NCI-H1930 (cell line): ENCODE measurements at places on chromosomes 12 and 14.

DNA sequence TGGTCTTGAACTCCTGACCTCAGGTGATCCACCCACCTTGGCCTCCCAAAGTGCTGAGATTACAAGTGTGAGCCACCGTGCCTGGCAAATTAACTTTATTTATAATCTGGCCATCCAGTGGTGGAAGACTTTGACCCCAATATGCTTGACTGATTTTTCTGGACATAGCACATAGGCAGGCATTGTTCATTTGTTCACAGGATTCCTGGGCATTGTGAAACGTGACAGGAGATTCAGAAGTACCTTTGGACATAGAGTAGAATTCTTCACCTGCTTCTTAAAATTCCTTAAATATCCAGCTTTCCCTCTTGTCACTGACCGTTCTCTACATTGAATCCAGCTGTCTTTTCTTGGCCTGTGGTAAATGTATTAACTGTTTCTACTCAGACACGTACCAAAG is 103.1 kb downstream of the SCN8A start:
- DNase-seq: no peak

GRCh38 chr14:105783707-105784106 is 257.3 kb downstream of the TMEM121 start:
- DNase-seq: no peak

GRCh38 chr12:27237790-27238771 is 6.0 kb upstream of the STK38L start:
- DNase-seq: no peak

GRCh38 chr12:127998988-127999387 is 268.0 kb upstream of the TMEM132C start:
- DNase-seq: no peak

GRCh38 chr14:67749341-67750084 is 47.8 kb downstream of the RDH12 start:
- no peak for DNase-seq

GRCh38 chr12:106999446-106999845 is 12.5 kb upstream of the MTERF2 start:
- DNase-seq: no peak

DNA sequence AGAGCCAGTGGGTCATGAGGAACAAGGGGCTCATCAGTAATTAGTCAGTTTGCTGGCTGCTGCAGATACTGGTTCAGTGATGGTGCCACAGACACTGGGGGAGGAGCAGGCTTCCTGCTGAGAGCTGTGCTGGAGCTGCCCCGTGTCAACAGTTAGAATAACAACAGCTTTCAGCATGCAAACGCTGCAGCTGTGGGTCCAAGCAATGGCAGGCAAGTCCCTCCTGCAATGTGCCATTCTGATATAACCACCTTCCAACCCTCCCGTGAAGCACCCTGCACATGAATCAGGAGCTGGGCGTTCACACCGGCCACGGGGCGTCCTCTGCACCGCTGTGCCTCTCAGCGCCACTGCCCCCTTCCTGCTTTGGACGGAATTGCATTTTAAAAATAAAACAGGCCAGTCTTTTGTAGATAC is 258.4 kb upstream of the SFSWAP start:
- no peak for DNase-seq

DNA sequence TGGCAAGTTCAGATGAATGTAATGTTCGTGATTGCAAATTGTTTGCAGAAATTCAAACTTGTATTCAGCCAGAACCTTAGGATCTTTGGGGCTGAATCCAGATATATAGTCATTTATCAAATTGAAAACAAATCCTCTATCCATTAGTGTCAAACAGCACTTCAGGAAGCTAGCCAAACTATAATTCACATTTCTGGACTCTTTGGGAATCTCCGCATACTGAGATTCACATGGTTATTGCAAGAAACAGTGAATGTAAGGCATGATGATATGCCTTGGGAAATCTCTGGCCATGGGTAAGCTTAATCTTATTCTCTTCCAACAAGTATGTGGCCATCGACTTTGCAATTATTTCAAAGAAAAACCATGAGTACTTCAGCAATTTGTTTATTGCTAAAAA is 98.5 kb downstream of the KLHL28 start:
- no peak for DNase-seq

GRCh38 chr14:89283327-89284060 is 133.5 kb downstream of the FOXN3 start:
- no peak for DNase-seq

GRCh38 chr14:30994681-30995620 is 30.5 kb upstream of the AP4S1 start:
- DNase-seq: no peak

DNA sequence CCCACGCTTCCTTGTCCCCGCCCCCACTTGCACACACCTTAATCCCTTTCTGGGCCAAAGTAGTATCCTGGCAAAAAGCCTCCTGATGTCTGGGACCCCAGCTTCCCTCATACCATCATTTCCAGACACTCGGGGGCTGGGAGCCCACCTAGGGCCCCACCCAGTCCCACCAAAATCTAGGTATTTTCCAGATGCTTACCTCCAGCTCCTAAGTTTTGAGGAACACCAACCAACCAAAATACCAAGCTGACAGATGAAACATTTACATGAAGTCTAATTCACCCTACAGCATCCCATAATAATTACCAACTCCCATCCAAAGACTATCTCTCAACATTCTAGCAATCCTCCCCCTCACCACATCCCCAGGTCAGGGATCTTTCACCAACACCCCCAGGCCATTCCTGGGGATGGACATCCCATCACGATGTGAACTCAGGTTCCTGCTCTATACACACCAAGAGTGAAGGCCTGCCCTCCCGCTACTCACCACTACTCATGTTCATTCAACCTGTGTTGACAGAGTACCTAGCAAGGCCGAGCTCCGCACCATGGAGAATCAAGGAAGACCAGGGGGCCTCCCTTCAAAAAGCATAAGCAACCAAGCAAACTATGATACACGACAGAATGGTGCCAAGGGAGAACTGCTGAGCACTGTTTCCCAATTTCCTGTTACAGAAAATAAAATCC is 1.6 kb upstream of the CHD4 start:
- no peak for DNase-seq

DNA sequence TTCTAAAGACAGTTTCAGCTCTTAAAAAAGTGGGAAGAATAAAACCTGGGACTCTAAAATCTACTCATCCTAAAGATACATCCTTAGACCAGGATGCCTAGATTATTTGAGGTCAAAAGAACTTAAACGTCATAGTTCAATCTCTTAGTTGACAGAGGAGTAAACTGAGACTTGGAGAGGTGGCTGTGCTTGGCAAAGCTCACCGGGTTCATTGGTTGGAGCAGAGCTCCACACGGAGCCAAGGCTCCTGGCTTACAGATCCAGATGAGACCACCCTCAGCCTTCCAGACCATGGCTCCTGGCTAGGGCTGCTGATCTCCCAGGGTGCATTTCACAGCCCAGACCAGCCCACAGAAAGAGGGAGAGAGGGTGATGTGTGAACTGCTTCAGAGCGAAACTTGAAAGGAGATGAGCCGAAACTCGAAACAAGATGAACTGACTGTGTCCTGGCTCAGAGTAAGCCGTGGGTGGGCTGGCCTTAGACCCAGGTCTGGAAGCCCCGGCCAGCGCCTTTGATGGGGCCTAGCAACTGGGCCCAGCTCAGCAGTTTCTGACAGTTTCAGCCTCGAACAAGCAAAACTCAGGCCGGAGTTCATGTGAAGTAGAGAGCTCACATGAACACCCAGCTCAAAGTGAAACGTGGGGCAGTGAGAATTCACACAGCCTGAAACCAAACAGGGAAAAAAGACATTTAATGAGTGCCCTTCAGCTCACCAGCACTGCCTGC is 1044.8 kb downstream of the BCL11B start:
- DNase-seq: no peak

DNA sequence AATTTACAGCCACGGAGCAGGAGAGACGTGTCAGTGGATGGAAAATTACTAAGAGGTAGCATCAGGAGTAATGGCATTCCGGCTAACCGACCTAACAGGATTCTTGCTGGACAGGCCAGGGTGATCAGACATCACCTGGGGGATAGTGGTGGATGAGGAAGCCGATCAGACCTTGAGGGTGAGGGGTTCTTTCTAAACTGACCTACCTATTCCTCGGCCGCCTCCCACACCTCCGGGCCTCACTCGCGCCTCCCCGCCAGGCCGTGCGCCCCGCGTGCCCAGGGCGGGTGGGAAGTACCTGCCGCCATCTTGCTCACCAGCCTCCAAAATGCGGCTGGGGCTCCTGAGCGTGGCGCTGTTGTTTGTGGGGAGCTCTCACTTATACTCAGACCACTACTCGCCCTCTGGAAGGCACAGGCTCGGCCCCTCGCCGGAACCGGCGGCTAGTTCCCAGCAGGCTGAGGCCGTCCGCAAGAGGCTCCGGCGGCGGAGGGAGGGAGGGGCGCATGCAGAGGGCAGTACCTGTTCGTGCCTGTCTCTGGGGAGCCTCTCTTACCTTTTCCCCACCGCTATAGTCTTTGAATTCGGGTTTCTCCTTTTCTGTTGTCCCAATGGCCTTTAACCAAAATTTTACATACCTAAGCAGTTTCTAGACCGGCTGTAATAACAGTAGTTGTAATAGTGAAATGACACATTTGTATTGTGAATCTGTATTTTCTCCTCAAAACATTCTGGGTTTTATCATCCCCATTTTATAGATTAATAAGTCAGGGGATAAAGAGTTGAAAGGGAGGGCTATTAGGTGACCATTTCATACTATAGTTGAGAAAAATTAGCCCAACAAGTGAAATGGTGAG is at the start of gene TMPRSS12:
Gene TMPRSS12 (plus strand): TSS at position 290 of the 857 bp plus-strand sequence. CDS start 39 bp downstream, at position 329.
- peak; percentile 65 for DNase-seq

DNA sequence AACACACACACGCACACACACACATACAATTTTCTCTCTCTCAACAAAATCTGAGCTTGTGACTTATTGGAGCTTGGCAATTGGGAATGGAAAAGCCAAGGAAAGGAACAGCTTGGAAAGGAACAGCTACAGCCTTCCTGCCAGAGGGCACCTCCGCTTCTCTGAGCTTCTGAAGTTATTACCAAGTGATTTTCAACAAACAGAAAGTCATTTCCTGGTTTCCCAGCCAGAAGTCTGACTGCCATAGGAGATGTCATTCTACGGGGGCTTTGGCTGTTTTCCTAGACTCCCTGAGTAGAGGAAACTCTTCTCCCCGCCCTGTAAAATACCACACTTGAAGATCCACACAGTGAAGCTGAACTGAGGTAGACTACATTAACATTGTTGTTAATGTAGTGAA is 198.3 kb downstream of the CFAP54 start:
- DNase-seq: no peak

GRCh38 chr12:115898670-115899069 is 378.8 kb downstream of the MED13L start:
- DNase-seq: no peak

DNA sequence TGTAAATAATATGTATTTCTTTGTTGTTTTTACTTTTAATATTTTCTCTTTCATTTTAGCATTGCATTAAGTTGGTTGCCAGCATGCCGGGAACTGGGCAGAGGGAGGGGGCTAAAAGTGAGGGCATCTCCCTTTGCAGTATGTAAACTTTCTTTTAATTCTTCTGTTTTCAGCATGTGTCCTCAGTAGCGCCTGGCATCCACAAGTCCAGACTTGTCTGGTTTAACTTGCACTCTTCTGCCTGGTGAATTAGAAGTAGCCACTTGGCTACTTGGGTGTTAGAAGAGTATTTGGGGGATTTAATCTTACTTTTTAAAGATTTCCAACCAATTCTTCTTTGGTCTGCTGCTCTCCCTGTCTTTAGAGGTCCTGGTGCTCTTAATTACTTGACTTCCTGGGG is 117.2 kb upstream of the SCAF11 start:
- no peak for DNase-seq

GRCh38 chr12:24562771-24563431 is 386.0 kb downstream of the BCAT1 start:
- no peak for DNase-seq

- DNase-seq: no peak
Measured at GRCh38 chr12:54890339-54890738, 36.0 kb downstream of the MUCL1 start.

GRCh38 chr12:123546281-123546680 is 12.8 kb upstream of the RILPL1 start:
- DNase-seq: no peak

GRCh38 chr12:120276734-120277133 is 11.2 kb upstream of the PXN start:
- no peak for DNase-seq

DNA sequence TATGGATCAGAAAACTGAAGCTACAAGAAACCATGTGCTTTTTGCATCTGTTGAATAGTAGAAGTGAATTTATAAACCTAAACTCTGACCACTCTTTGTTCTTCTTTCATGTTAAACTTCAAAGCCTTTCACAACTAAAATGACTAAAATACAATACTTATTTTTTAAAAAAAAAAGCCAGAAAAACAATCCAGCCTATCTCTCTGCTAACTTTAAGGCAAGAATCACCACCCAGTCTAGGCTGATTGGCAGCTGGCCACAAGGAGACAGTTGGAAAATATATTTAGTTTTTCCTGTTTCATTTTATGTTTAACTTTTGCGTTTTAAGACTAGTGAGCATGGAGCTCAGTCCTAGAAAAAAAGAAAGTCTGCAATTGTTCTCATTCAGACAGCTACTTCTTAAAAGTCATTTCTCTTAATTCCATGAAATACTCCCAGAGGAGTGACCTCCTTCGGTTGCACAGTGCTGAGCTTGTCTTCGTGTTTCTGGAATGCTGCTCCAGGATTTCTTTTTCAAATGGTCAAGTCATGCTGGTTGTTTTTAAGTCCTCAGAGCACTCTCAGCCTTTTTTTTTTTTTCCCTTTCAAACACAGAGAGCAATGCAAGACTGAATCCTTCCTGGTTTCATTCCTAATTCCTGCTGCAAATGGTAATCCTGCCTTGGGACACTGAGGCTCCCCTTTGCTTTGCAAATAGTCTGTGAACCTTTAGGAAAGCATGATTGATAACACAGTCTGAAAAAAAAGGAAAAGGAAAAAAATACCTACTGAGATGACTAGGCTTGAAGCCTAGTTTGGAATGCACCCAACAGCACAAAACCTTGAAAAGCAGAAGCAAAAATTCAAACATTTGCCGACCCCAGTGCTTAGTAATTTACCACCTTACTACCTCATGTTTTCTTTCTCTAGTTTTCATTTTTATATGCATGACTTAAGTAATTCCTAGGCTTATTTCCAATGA is 233.3 kb upstream of the DAAM1 start:
- no peak for DNase-seq
